CD14-positive monocyte (primary cell): ENCODE measurements at places on chromosomes 6 and 20.

DNA sequence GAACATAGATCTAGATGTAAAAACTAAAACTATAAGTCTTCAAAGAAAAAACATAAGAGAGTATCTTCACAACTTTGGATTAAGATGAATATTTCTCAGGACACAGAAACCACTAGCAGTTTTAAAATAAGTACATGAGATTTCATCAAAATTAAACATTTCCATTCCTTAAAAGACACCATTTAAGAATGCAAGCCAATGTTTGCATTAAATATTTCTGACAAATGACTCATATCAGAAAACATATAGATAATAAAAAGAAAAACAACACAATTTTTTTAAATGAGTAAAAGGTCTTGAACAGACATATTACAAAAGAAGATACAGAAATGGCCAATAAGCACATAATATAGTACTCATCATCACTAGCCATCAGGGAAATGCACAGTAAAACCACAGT, 59.7 kb downstream of the COL21A1 start:
- no peak overlapping the region for H3K4me3 ChIP-seq
- H3K36me3 ChIP-seq, result no peaks in the 10 kb centered on the region
- H3K27me3 ChIP-seq, result no peaks in the 10 kb centered on the region
- no peak overlapping the region for H3K27ac ChIP-seq
- H3K4me1 ChIP-seq, result no peaks in the 10 kb centered on the region
- no peak for DNase-seq

DNA sequence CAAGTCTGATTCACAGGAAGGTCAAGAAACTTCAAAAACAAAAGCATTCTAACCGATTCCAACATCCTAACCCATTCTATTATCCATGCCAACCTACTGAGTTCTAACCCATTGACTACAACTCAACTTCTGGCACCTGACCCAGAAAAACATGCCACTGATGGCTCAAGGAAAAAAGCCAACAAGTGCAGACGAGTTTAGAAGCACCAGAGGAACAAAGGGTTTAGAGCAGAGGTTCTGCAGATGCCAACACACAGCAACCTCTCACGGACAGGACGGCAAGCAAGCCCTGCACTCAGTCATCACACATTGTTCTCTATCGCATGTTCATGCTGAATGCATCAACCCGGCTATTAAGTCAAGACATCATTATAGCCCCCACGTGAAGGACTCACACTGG, 25.2 kb upstream of the MC3R start:
- no peaks in the 10 kb centered on the region for H3K27me3 ChIP-seq
- no peak for DNase-seq
- H3K27ac ChIP-seq, result no peak overlapping the region
- H3K4me3 ChIP-seq, result no peak overlapping the region

DNA sequence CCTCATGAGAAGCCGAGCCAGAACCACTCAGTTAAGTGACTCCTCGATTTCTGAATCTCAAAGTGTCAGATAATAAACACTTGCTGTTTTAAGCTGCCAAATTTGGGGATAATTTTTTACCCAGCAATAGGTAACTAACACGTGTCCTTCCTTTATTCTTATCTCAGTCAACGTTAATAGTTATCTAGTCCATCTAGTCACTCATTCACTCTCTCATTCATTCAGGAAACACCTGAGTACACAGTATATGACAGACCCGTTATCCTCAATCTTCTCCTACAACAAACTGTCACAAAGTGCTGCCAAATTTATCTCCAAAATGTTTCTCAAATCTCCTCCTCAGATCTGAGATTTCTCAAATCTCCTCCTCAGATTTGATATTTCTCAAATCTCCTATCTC, 13.1 kb downstream of the FAM184A start:
- H3K36me3 ChIP-seq, result no peaks in the 10 kb centered on the region
- H3K4me1 ChIP-seq, result no peaks in the 10 kb centered on the region
- DNase-seq, result no peak
- H3K4me3 ChIP-seq, result no peak overlapping the region

GRCh38 chr20:56409521-56409920, 2.5 kb upstream of the CASS4 start:
- H3K27ac ChIP-seq, result peak overlapping the region; percentile 75
- peak overlapping the region; percentile 29 for H3K4me3 ChIP-seq
- peak; percentile 87 for DNase-seq
- no peaks in the 10 kb centered on the region for H3K27me3 ChIP-seq
- H3K4me1 ChIP-seq, result peaks cover 49% of the 10 kb centered on the region
- H3K36me3 ChIP-seq, result peaks cover 37% of the 10 kb centered on the region

GRCh38 chr6:125528621-125529041, 220.8 kb upstream of the HEY2 start:
- DNase-seq, result no peak
- no peaks in the 10 kb centered on the region for H3K4me1 ChIP-seq
- H3K27me3 ChIP-seq, result peaks cover 6% of the 10 kb centered on the region

- peaks cover 62% of the 10 kb centered on the region for H3K27me3 ChIP-seq
- no peaks in the 10 kb centered on the region for H3K36me3 ChIP-seq
- H3K4me3 ChIP-seq, result no peak overlapping the region
- no peaks in the 10 kb centered on the region for H3K4me1 ChIP-seq
Measured at GRCh38 chr6:27209659-27210269, 37.7 kb upstream of the PRSS16 start.

GRCh38 chr6:150720774-150721233, 121.1 kb downstream of the PLEKHG1 start:
- no peak overlapping the region for H3K4me3 ChIP-seq
- H3K4me1 ChIP-seq, result no peaks in the 10 kb centered on the region
- DNase-seq, result no peak
- H3K27me3 ChIP-seq, result no peaks in the 10 kb centered on the region
